ENCODE measurements at places on chromosomes 4 and X.

DNA sequence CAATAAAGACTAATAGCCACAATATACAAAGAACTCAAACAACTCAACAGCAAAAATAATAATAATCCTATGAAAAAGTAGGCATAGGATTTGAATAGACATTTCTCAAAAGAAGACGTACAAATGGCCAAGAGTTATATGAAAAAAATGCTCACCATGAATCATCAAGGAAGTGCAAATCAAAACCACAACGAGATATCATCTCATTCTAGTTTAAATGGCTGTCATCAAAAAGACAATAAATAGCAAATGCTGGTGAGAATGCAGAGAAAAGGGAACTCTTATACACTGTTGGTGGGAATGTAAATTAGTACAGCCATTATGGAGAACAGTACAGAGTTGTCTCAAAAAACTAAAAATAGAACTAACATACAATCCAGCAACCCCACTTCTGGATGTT lies 18.8 kb downstream of the TLR6 start:
- DNase-seq: no peak

GRCh38 chr4:180380733-180381132 lies 1862.5 kb upstream of the TENM3 start:
- DNase-seq: no peak

DNA sequence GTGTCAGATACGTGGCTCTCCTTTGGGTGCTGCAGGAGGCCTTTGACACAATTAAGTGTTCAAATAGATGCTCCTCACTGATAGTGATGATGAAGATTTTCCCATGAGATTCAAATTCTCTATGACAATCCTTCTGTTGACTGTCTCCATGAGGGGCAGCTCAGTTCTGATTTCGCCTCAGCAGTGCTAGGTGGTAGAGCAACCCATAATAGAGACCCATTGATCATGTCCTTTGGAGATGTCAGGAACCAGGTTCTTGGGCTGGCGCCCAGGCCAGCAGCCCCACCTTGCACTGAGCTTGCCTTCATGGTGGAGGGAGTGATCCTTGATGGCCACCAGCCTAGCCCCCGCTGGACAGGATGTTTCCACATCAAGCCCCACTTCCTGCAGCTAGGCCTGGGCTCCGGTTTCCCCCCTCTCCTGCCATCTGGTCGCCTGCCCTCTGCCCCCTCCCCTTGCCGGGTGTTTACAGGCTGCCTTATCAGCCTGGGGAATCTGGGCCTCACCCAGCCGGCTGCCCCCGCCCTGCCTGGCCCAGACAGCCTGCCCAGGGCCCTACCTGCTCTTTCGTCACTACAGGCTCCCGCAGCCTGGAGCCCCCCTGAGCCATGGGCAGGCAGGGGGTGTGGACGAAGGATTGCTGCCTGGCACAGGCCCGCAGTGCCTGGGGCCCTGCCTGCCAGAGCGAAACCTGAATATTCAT lies 12.6 kb downstream of the ELF4 start:
- no peak for DNase-seq

- DNase-seq: no peak
These were observed 885.8 kb downstream of the SH3BGRL start for GRCh38 chrX:82087699-82088098.

DNA sequence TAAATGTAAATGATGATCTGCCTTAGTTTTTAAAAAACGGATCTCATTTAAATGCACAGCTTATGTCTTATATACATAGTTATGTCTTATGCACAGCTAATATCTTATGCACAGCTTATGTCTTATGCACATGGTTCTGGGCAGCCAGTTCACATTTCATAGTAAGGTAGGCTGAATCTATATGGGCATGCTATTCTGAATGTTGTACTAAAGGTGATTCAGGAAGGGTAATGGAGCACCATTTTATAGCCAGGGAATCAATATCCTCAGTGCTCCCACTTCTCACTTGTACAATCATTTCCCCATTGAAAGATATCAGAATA lies 77.9 kb upstream of the MID1 start:
- no peak for DNase-seq

DNA sequence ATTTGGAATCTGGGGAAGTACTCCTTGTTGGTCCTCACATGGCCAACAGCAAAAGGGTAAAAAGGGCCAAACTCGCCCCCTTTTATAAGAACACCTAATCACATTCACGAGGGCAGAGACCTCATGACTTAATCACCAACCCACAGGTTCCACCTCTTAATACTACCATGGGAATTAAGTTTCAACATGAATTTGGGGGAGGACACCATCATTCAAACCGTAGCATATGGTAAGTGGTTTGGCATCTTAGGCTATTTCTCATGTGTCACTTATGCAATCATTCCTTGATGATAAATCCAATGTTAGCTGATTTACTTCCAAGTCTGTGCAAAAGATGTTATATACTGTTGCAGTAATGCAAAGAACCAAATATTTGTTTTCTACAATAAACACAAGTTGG lies 302.9 kb upstream of the FAM241A start:
- no peak for DNase-seq

GRCh38 chr4:169756971-169757574 lies 671 bp downstream of the HPF1 start:
- DNase-seq: no peak

GRCh38 chr4:108649863-108650211 lies 562 bp upstream of the OSTC start:
- DNase-seq: no peak

- no peak for DNase-seq
These were observed 39.0 kb downstream of the FAM53A start for GRCh38 chr4:1644891-1645657.

DNA sequence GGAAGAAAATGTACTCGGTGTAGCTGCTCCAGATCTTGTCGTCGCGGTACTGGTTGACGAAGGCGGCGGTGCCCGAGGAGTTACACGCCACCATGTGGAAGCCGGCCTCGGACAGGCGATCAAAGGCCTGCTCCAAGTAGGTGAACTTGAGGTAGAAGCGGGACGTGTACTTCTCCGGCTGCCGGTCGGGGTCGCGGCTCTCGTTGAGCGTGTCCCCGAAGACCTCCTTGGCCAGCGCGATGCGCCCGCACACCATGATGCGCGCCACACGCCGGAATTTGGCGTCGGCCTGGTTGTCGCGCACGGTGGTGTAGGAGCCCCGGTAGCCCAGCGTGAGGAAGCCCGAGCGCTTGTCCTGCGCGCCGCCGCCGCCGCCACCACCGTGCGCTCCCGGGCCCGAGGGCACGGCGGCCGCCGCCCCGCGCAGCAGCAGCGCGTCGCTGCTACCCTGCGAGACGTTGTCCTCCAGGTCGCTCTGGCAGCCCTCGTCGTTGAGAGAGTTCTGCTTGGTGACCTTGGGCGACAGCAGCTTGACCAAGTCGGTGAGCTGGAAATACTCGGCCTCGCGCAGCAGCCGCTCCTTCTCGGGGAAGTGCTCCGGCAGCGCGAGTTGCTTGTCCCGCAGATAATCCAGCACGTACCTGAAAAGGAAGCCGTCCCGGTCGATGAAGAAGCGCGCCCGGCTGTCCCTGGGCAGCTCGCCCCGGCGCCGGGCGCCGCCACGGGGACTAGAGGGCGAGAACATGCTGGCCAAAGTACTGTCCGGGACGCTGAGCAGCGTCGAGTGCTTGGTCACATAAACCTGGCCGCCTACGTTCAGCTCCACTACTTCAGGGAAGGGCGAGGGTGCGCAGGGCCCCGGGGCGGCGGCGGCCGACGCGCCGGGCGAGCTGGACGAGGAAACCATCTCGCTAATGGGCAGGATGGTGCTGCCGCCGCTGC lies 775 bp downstream of the KCTD8 start:
- peak; percentile 39 for DNase-seq

- no peak for DNase-seq
These were observed 275.2 kb downstream of the QDPR start for GRCh38 chr4:17236686-17237085.

- no peak for DNase-seq
These were observed 103.8 kb upstream of the PPP3CA start for GRCh38 chr4:101451086-101451485.

DNA sequence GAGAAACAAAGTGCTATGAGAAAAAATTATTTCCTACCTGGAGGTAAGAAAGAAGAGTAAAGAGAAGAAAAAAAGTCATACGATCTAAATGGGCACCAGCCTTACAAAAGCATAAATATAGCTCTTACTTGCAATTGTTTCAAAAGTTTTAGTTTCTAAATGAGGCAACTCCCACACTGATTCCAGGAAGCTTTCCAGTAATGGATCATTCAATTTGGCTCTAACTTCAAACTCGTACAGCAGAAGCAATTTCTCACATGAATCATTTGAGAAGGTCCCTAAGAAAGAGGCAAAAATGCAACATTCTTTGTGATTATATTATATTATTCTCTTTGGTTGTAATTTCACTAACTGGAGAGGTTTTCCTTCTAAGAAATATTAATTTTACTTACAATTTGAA lies 109.9 kb downstream of the DLG3 start:
- DNase-seq: no peak

GRCh38 chr4:74932832-74933561 lies at the start of gene PARM1:
PARM1 (plus strand) TSS chr4:74933116; CDS start chr4:74933328, 212 bp downstream.
- peak; percentile 85 for DNase-seq

DNA sequence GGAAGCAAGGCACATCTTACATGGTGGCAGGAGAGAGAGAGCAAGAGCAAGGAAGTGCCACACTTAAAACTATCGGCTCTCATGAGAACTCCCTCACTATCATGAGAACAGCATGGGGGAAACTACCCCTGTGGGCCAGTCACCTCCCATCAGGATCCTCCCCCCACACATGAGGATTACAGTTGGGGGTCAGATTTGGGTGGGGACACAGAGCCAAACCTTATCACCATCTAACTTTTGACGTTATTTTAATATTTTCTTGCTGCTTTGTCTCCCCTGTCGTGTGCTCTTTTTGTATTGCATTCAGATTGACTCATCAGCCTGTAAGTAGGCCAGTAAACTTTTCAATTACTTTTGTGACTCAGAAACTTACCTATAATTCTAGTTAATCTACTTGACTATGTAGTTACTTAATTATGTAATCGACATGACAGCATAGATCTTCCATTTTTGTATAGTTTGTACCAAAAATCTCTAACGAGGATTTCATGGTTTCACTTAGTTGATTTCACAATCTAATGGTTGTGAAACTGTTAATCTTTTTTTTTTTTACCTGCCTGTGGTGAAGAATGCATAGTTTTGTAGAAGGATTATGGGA lies 18.3 kb downstream of the STIM2 start:
- DNase-seq: no peak

DNA sequence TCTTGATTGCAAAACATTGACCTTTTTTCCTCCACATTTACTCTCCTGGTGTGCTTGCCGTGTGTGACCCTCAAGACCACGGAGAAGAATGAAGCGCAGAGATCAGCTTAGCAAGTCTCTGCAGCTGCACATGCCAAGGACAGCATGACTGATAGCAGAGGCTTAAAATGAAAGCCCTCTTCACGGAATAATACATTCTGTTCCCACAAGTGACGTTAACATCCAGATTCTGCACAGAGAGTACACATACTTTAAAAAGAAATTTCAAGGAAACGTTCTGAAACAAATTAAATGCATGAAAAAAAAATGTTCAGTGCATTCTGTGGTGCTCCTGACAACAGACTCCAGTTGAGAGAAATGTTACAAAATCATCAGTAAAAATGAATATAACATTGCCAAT lies 60.9 kb downstream of the SLC7A11 start:
- no peak for DNase-seq

- DNase-seq: no peak
These were observed 10.1 kb downstream of the SORCS2 start for GRCh38 chr4:7202411-7202810.

DNA sequence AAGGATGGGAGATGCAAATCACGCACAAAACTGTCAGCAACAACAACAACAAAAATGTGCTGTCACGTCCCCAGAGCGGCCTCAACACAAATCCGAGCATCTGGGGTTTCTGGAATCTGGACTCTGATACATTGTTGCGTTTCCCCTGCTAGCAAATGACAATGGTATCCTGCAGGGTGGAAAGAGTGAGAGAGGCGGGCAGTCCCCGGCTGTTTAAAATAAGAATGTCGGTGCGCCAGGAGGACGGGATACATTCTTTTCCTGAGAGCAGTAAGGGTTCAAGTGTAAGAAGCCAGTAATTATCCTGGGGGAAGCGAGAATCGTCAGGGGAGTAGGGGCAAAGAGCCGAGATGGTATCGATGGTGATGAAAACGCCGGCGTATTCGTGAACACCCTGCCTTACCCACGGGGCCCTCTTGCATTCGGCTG lies 310.2 kb downstream of the ASMT start:
- DNase-seq: no peak

DNA sequence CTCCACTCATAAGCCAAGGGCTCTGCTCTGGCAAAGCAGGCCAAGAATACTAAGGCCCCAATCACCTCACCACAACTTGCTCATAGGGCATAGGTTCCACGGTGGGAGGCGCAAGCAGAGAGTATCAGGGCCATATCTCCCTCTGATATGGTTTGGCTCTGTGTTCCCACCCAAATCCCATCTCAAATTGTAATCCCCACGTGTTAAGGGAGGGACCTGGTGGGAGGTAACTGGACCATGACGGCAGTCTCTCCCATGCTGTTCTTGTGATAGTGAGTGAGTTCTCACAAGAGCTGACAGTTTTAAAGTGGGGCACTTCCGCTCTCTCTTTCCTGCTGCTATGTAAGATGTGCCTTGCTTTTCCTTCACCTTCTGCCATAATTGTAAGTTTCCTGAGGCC lies 88.7 kb downstream of the SHROOM4 start:
- DNase-seq: no peak

GRCh38 chr4:8347660-8348059 lies 78.1 kb downstream of the HTRA3 start:
- no peak for DNase-seq

- DNase-seq: no peak
These were observed 118.3 kb downstream of the KCNIP4 start for GRCh38 chr4:21830272-21830671.

GRCh38 chrX:52983321-52984000 lies 25.1 kb upstream of the FAM156A start:
- DNase-seq: no peak

DNA sequence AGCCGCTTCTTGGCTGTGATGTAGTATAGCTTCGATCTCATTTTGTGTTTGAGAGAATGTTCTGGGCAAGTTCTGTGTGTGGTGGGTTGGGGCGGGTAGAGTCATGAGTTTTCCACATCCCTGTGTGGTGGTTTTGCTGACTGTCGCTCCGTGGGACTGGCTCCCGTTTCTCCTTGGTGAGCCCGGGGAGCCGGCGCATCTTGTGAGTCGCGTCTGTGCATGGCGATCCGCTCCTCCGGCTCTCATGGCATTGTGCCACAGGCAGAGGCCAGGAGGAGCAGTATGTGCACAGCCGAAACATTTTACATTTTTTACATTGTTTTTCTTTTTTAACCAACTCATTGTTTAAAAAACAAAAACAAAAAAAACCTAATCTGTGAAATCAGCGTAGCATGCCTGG lies 27.7 kb upstream of the TBC1D14 start:
- DNase-seq: no peak

All from progenitor cell of endocrine pancreas (in vitro differentiated cells).